ENCODE measurements at places on chromosomes 2 and 18.

- DNase-seq: no peak
These were observed 199.8 kb downstream of the CLIP4 start for GRCh38 chr2:29314816-29315571.

DNA sequence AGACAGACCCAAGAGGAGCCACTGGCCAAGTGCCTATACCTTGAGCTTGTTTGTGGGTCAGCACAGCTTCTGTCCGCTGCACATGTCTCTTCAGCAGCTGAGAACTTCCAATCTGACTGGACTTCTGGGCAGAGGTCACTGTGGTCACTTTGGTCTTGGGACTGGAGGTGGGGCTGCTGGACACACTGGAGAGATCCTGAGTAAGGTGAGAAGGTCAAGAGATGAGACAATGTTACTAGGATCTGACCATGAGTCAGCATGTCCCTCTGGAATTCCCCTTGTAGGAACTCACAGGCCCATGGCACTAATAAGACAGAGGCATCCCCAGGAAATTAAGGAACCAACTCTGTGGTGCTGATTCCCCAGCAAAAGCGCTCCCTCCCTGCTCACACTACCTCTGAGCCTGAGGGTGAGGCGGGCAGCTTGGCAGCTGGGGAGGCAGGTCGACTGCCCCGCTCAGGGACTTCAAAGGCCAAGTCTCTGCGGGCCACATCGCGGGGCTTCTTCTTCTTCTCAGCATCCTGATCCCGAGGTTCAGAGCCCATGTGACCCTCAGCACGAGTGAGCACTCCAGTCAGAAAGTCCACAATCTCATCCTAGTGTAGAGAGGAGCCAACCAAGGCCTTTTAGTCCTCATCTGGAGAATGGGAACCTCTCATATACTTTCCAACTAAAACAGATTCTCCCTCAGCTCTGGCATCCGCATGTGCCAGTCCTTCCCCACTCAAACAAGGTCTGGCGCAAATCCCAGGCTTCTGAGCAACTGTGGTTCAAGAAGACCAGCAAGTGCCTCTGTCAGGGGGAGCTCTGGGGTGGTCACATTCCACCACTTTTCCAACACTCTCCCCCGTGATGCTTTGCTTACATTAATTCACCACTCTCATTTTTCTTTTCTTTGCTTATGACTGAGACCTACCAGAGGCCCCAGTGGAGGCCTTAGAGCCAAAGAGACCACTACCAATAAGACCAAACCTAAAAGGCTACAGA, 29.4 kb downstream of the KANSL3 start:
- DNase-seq: no peak

GRCh38 chr18:56861244-56861643, 210.1 kb downstream of the WDR7 start:
- DNase-seq: no peak

- no peak for DNase-seq
These were observed 26.7 kb downstream of the ATOH8 start for GRCh38 chr2:85780316-85781012.

GRCh38 chr18:3654442-3655253, 204.7 kb downstream of the TGIF1 start:
- DNase-seq: no peak

DNA sequence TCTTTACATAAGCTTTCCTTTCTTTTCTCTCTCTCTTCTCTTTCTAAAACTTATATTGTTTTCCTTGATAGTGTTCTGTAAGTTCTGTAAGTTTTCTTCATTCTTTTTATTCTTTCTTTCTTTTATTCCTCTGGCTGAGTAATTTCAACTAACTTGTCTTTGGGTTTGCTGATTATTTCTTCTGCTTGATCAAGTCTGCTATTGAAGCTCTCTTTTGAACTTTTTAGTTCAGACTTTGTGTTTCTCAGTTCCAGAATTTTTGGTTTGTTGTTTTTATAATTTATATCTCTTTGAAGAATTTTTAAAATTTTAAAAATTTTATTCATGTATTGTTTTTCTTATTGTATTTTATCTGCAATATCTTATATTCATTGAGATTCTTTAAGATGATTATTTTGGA, 795.8 kb upstream of the SALL3 start:
- DNase-seq: no peak

- DNase-seq: no peak
These were observed 131.8 kb downstream of the AFF3 start for GRCh38 chr2:100010606-100011005.

DNA sequence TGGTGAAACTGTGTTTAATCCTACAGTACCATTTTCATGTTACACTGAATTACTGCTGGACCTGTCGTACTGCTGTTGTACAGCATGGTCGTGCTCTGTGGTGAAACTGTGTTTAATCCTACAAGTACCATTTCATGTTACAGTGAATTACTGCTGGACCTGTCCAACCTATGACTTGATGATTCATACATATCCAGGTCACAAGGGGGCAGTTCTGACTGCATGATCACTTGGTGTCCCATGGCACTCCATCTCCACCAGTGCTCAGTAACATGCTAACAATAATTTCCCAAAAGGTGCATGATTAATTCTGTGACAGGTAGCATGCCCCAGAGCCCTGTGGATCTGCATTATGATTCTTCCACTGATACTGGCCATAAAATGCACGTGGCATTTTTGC, 101.6 kb downstream of the ADCYAP1 start:
- DNase-seq: no peak

GRCh38 chr2:234306426-234307173, 190.3 kb downstream of the ARL4C start:
- no peak for DNase-seq
